ENCODE measurements at places on chromosomes 13 and 19. TPM values are rescaled to one million over a fixed set of nuclear protein-coding genes. Genes with fewer than 3 reads are reported as not detected.

DNA sequence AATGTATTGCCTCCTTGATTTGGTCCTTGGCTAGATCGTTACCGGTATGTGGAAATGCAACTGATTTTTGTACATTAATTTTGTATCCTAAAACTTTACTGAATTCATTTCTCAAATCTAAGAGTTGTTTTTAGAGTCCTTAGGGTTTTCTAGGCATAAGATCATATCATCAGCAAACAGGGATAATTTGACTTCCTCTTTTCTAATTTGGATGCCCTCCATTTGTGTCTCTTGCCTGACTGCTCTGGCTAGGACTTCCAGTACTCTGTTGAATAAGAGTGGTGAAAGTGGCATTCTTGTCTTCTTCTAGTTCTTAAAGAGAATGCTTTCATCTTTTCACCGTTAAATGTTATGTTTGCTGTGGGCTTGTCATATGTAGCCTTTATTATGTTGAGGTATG is 12.0 kb upstream of the CYP2A13 start:
- DNase-seq: no peak

DNA sequence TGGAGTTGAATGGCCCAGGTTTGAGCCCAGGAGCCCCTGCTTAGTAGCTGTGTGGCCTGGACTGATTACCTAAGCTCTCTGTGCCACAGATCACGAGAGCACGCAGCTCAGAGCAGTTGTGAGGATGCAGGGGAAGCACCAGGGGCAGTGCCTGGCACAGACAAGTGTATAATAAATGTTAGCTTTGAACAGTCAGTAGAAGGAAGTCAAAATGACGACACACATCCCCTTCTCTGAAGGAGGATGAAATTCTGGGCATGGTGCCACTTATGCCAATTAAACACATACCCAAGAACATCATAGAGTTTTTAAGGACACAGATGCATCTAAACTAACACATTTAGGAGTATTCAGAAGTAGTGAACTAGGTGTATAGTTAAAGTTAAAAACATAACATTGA is 24.9 kb upstream of the SIGLEC11 start:
- no peak for DNase-seq

- DNase-seq: peak; percentile 85
Observed at GRCh38 chr13:73133531-73133930, 74.7 kb downstream of the KLF5 start.

DNA sequence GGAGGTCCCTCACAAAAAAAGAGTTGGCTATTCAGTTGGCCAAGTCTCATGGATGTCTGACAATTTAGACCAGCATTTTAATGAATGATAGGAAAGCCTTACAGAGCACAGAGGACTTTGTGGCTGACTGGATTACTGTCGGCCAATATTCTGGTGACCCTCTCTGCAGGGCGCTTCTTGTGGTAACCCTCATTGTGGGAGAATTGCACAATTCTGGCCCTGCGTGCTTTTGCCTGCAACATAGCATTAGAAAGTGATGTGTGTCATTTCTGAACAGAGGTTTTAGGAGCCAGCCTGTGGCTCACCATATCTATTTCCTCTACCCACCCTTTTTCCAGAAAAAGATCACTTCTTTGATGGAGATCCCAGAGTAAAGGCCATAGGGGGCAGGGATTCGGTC is 71.4 kb downstream of the EFNB2 start:
- no peak for DNase-seq

- peak; percentile 41 for DNase-seq
Observed at GRCh38 chr13:50080203-50080910, 65.1 kb downstream of the KCNRG start.

DNA sequence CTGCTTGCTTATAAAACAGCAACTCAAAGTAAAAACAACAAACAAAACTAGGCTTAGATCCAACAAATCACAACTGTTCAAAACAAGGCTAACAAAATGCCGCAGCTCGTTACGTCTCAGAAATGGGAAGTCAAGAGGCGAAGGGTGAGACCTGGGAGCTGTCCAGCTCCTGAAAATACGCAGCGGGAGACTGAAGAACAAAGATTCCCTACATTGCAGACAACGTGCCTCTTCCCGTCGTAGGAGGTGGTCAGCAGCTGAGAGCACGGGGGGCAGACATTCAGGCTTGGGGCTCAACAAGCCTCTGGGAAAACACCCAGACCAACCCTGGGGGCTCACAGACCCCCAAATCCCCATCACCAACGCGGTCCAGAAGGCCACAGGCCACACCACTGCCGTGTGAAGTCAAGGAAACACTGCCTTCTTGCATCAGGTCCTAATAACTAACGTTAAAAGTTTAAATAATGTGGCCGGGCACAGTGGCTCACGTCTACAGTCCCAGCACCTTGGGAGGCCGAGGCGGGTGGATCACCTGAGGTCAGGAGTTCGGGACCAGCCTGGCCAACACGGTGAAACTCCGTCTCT is 13.5 kb downstream of the PLPP2 start:
- DNase-seq: no peak

DNA sequence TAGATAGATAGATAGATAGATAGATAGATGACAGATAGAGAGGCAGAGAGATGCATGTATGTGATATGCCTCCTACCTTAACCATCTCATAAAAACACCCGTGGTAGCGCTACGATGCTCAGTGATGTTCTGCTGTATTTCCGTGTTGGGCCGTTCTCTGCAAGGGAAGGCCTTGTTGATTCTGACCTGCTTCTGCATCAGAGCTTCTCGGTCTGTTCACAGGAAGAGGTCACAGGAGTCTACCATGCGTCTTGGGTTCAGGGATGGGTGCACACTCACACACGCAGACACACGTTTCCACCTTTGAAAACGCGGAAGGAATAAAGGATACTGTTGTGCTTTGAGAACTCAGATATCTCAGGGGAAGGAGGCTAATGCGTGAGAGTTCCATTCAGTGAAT is 316.9 kb downstream of the TEX29 start:
- DNase-seq: no peak

GRCh38 chr19:5563935-5564612 is 3.7 kb downstream of the TINCR start:
- DNase-seq: no peak

DNA sequence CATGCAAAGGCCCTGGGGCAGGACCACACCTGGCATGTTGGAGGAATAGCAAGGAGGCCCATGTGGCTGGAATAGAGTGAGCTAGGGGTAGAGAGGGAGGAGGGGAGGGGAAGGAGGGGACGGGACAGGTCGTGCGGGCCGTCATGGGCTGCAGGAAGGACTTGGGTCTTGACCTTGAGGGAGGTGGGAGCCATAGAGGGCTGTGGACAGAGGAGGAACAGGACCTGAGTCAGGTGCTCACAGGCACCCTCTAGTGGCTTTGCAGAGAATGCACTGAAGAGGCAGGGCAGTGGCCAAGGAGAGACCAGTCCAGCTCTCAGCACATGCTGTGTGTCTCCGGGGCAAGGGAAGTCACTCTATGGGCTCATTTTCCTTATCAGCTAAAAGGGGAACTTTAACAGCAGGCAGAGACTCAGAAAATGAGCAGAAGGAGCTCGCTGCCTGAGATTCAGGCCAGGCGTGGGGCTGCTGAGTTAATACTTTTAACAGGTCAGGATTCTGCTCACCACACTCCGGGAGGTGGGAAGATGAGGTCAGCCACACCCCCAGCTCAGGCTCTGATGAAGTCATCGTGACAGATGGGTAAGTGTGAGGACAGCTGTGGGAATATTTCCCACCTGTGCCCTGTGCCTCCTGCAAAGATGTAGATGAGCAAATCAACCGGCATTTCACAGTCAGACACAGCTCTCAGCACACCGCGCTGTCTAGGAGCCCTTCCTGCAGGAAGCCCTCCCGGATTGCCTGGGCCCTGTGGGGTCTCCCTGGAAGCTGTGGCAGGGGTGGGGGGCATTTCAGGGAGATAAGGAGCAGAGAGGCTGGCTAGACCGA is 6.0 kb upstream of the TNFAIP8L1 start:
- DNase-seq: peak; percentile 69

- peak; percentile 47 for DNase-seq
Observed at GRCh38 chr19:19064811-19065745, 1.3 kb downstream of the SLC25A42 start.

Gene RFPL4A
- not detected for total RNA-seq

DNA sequence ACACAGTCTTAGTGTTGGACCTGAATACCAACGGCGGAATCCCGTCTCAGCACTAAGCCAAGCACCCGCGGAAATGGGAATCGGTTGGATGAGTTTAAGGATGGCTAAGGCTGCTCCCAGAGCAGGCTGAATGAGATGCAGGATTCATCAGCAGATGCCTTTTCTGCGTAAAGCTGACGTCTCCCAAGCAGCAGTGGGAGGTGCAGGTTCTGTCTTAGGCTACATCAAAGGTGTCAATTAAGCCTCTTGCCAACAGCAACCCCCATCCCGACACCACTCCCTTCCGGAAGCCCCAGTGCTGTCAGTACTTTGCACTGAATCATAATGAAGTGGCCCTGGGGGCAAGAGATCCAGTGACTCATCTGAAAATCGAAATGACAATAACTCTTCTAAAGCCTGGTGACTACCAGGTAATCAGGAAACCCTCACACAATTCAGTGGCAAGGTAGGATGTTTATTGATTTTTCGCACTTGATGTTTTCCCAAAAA is 275.6 kb downstream of the DCLK1 start:
- DNase-seq: no peak

- no peak for DNase-seq
Observed at GRCh38 chr13:45718063-45718462, 15.9 kb downstream of the CBY2 start.

Gene ZNF729
- total RNA-seq: not detected

Gene TMEM238
- 78.1 TPM for total RNA-seq

DNA sequence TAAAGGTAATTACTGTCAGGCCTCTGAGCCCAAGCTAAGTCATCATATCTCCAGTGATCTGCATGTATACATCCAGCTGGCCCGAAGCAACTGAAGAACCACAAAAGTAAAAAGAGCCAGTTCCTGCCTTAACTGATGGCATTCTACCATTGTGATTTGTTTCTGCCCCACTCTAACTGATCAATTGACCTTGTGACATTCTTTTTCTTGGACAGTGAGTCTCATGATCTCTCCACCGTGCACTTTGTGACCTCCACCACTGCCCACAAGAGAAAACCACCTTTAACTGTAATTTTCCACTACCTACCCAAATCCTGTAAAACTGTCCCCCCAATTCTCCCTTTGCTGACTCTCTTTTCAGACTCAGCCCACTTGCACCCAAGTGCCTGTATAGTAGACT is 17.2 kb upstream of the CXCL17 start:
- DNase-seq: no peak

- DNase-seq: no peak
Observed at GRCh38 chr13:75635101-75635827, 866 bp upstream of the LMO7 start.

Gene ZNF580
- total RNA-seq: 18.0 TPM

DNA sequence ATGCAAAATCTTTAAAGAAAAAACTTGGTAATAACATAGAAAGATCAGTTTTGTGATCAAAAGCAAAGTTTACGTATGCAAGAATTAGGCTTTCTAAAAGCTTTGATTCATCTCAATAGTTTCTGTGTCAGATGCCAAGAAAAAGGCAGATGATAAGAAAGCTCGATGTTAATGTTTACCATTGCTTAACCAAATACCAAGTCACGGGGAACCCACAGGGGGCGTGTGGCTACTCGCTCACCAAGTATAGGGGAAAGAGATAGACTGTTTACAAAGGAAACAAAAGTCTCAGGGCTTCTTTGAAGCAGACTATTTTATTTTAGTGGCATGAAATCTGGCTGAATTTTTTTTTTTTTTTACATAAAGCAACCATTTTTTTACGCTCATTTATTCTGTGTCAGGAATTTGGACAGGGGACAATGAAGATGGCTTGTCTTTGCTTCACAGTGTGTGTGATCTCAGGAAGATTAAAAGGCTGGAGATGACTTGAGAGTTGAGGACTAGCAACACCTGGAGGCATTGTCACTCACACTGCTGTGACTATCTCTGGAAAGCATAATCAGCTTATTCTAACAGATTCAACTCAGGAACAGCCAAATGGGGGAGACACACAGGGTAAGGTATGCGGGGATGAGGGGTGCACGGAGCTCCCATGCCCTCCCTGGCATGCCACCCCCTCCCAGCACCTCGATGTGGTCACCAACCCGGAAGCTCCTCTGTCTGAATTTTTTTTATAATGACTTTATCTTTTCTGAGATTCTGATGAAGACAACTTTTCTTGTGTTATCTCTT is 24.9 kb downstream of the RCBTB1 start:
- DNase-seq: no peak

DNA sequence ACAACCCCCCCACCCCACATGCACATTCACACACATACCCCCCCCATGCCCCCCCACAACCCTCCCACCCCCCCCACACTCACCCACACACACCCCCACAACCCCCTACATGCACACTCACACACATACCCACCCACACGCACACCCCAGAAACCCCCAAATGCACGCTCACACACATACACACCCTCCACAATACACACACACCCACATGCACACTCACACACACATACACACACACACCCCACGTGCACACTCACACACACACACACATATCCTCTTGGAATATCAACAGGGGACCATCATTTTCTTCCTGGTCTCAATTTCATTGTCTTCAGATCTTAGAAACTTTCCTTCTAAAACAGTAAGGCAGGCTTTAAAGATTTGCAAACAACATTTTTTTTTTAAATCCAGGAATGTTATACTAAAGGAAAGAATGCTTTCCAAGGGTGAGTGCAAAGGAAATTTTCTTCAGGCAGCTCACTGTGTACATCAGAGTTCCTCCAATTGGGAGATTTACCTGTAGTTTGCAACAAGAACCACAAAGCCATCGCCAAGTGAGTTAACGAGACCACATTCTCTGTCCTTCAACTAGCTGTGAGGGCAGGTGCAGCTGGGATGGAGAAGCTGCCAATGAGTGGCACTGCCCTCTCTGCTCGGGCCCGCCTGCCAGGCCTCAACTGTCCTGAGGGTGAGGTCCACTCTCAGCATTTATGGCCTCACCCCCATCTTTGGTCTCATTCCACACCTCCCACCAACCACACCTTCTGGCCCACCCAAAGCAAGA is 53.0 kb downstream of the MRPL57 start:
- no peak for DNase-seq

Gene CD22
- 1.6 TPM for total RNA-seq

DNA sequence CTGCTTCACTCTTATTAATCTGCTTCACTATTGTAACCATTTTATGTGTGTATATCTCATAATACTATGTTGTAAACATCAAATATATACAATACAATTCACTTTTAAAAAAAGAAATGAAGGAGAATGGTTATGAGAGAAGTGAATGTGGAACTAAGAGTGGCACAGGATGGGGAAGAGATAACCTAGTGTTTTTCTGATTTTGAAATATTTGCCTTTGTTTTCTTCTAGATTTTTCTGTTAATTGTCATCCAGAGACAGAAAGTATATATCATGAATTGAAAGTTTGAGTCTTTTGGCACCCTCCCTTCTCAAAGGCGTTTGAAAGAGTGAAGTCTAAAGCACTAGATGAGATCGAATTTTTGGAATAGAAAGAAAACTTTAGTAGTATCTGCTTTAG is 2.8 kb downstream of the DNAJC3 start:
- no peak for DNase-seq

GRCh38 chr13:113843864-113844556 is 19.9 kb downstream of the GAS6 start:
- DNase-seq: no peak

Gene CGB8
- not detected for total RNA-seq

Gene ICAM4
- 0.37 TPM for total RNA-seq
